ENCODE measurements at places on chromosomes 12 and 14. TPM values are rescaled to one million over a fixed set of nuclear protein-coding genes. Genes with fewer than 3 reads are reported as not detected.
A peak's percentile ranks its signal among the peaks of the same experiment; 100 is the strongest.

GRCh38 chr12:111532751-111533150 is 66.4 kb downstream of the ATXN2 start:
- no peak for DNase-seq

DNA sequence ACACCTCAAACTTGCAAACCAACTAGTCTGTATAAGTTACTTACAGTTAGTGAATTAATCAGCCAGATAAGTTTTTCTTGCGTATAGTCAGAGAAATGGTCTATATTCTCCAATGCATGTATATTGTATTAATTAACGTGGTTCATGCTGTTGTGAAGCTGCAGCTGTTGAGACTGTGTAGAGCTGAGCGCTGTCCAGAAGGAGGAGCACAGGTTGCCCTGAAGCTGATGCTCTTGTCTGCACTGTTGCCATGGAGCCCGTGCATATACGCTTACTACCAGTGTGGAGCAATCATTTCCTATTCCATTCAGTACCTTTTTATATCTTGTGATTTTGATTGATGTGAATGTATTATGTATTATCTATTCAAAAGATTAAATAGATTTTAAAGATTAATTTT is 74.3 kb upstream of the ARID2 start:
- peak; percentile 11 for DNase-seq

- no peak for DNase-seq
Measured at GRCh38 chr14:60326274-60326673, 77.3 kb downstream of the PPM1A start.

Gene SPTLC2
- total RNA-seq: 48.6 TPM

Gene CINP
- 31.0 TPM for total RNA-seq

Gene GLT8D2
- 36.5 TPM for total RNA-seq
